ENCODE measurements at places on chromosomes 1 and 21.

DNA sequence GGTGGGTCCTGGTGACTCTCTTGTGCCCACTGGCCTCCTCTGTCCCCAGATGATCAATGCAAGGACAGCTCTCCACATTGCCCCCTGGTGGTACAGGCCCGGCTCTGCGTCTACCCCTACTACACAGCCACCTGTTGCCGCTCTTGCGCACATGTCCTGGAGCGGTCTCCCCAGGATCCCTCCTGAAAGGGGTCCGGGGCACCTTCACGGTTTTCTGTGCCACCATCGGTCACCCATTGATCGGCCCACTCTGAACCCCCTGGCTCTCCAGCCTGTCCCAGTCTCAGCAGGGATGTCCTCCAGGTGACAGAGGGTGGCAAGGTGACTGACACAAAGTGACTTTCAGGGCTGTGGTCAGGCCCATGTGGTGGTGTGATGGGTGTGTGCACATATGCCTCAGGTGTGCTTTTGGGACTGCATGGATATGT, 10.8 kb downstream of the ADAMTSL4 start:
- DNase-seq = no peak

GRCh38 chr1:69671363-69672010, 103.8 kb downstream of the LRRC7 start:
- no peak for DNase-seq

DNA sequence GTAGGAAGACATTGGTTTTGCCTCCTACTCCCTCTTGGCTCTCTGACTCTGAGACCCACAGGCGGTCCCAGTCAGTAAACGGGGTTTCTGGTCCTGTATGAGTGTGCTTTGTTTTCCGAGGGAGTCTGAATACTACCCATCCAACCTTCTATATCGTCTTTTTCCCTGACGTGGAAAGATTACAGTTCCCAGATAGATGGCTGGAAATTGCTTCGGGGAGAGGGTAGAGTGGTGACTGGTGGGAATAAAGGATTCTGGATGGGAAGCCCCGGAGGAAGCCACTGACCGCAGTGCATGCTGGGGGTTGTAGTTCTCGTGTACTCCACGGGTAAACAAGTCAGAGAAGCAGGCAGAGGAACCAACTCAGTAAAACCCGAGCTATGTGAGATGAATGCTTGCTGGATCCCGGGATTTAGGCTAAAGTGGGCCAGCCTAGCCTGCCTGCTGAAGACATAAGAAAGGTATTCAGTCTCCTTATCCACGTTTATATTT, 66.2 kb upstream of the IRF2BP2 start:
- DNase-seq = no peak

DNA sequence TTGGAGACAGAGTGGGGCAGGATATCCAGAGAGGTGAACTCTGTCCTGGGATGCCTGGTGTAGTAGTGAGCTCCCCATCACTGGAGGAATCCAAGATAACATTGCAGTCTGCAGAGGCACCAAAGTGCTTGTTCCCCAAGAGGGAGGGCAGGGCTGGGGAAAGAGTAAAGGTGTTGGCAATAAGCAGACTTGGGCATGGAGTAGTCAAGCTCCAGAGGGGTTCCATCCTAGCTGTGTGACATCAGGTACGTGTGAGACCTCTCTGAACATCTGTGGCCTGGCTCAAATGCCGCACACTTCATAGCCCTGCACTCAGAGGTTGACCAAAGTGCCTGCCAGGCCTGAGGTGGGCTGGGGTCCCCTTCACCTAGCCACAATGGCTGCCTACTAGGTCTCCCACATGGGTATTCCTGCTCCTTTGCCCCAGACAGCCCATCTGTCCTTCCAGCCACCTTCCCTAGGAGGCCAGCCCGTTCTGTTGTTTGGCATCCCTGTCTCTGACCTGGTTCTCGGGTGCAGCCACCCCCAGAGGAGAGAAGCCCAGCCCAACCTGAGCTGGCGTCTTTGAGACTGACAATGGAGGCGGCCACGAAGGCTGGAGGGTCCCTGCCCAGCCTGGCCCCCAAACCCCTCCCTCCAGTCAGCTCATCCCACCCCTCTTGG, 2.8 kb upstream of the ARF1 start:
- DNase-seq = no peak

GRCh38 chr1:213245260-213245910, 194.3 kb downstream of the RPS6KC1 start:
- no peak for DNase-seq

GRCh38 chr1:209157546-209158249, 425.8 kb upstream of the CAMK1G start:
- no peak for DNase-seq

DNA sequence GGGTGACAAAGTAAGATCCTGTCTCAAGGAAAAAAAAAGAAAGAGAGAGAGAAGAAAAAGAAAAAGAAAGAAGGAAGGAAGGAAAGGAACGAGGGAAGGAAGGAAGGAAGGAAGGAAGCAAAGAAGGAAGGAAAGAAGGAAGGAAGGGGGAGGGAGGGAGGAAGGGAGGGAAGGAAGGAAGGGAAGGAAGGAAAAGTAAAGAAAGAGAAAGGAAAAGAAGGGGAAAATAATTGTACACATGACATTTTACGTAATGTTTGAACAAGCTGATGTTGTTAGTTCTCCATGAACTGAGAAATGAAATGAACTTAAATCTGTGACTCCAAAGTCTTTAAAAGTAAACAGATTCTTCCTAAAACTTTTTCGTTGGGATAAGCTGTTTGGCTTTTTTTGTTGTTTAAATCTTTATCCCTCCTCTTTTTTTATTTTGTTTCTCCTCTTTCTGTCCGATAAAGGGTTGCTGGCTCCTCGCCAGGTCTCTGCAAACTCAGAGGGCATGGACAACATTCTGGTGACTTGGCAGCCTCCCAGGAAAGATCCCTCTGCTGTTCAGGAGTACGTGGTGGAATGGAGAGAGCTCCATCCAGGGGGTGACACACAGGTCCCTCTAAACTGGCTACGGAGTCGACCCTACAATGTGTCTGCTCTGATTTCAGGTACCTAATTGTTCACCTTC, 59.8 kb downstream of the IL12RB2 start:
- peak; percentile 30 for DNase-seq

DNA sequence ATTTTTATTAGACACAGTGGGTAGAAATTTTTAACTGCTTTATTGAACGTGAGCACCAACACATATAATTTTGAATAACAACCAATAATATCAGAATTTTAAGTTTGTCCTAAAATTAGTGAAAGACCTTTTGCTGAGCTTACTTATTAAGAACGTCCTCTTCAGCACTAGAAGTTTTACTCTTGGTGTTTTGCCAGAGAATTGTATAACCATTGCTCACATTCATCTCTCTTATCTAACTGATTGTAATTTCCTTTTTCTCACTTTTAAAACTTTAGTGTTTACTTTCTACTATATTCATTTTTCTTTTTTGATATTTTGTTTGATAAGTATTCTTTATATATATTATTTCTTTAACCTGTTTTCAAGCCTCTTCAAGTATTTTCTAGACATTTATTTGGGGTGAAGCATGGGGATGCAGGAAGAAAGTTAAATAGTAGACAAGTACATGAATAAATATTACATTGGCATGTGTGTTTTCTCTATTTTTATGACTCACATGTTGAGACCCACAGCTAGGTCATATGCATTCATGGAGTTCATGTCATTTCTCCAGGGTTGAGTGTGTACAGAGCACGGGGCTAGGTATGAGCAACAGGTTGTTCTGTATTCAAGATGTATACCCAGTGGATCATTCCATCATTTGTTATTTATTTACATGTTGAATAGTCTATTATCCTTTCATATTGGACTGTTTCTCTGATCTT, 90.6 kb downstream of the ATP6V1G3 start:
- DNase-seq = no peak

- DNase-seq = no peak
These were observed 104.2 kb upstream of the CASZ1 start for GRCh38 chr1:10900691-10901090.

DNA sequence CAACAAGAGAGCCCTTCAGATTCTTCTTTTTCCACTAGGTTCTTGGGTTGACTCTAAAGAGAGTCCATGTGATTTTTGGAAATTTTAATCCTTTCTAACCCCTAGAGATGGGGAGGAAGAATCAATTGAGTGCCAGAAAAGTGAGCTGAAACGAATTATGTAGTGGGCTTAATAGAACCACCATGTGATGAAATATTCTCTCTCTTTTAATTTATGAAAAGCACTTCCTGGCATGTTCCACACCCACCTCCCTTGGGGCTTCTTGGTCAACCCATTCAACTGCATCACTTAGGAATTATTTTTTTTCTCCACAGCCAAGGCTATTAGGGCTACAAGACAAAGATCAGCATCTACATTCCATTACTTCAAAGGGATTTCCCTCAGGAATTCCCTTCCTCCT, 79.6 kb downstream of the ZC3H11B start:
- DNase-seq = no peak

GRCh38 chr1:193431265-193431977, 245.0 kb upstream of the B3GALT2 start:
- DNase-seq = no peak

GRCh38 chr1:185541871-185542301, 192.3 kb upstream of the HMCN1 start:
- DNase-seq = no peak

GRCh38 chr1:44270686-44271628, 57.7 kb downstream of the DMAP1 start:
- no peak for DNase-seq

- peak; percentile 36 for DNase-seq
These were observed 18.3 kb upstream of the VAMP3 start for GRCh38 chr1:7752512-7753417.

DNA sequence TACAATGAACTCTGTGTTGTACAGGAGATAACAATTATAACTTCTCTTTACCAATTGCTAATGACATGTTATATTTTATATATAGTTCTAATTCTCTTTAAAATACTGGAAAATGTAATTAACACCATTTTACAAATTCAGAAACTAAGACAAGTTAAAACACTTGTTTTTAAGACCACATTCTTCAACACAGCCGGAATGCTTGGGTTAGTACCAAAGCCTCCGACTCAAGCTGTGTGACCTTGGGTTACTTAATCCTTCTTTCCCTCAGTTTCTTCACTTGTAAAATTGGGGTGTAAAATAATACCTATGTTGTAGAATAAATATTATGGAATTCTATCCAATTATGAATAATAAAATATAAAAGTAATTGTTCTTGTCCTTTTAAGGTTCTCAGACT, 378.7 kb downstream of the USH2A start:
- no peak for DNase-seq

DNA sequence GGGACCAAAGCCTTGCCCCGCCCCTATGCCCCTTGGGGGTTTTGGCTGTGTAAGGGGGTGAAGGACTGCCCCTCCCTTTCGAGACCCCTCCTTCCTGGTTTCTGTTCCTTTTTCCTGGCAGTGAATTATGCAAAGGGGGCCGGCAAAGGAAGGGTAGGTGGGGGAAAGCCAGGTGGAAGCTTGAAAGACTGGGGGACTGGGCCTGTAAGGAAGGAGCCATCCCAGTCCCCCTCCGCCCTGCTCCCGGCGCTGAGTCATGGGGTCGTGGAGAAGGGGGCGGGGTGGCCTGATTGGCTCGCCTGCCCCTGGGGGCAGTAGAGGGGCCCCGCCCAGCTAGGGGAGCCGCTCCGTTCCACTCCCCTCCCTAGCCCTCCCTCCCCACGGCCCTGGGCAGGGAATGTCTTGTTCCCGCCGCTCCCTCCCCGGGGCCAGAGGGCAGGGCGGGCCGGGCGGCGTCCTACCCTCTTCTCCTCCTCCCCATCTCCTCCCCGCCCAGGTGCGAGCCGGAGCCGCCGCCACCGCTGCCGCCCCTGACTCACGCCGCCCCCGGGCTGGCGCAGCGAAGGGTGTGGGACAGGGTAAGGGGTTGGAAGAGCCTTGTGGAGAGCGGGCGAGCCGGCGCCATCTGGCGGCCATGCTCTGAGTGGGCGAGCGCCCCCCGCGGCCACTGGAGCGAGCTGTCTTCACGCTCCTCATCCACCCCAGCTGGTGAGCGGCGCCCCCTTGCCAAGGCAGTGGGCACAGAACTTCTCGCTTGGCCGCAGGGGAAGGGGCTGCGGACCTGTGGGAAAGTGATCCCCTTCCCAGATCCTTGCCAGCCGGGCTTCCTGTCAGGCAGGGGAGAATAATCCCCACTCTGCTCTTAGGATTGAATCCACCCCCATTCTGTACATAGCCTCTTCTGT, 14.7 kb downstream of the ZBTB7B start:
- DNase-seq = peak; percentile 71

- no peak for DNase-seq
These were observed at the start of gene GLMP for GRCh38 chr1:156295391-156295947. Gene GLMP, minus strand, starts transcription at chr1:156295679. Its CDS starts 34 bp downstream, at chr1:156295645.

- no peak for DNase-seq
These were observed 30.2 kb upstream of the ATP5PO start for GRCh38 chr21:33945652-33946270.

- no peak for DNase-seq
These were observed 116.3 kb upstream of the SOD1 start for GRCh38 chr21:31543191-31543590.

DNA sequence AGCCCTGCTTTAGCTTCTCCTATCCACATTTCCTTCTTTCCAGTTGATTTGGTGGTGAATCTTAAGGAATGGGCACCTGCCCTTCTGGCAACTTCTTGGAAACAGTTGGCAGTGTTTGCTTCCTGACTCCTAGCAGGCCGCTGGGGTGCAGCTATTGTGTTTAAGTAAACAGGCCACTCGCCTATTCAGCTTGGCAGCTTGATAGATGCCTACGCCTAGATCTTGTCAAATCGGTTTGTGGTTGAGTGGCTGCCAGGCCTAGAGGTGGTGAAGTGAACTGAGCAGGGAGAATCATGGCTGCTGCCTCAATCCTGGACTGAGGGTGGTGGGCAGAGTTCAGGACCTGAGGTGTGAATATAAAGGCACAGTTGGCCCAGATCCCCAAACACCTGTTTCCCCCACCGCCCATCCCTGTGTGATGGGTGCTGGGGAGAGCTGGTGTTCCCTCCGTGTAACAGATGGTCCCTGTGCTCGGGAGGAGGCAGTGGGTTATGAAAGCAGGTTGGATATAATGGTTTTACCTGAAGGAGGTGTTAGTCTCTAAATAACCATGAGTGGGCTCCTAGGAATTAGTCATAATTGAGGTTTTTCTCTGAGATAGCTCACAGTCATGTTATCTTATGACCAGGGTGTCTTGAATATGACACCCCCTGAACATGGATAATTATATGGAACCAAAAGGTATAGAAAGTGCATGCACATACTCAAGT, 940 bp upstream of the PLA2G2C start:
- DNase-seq = no peak

DNA sequence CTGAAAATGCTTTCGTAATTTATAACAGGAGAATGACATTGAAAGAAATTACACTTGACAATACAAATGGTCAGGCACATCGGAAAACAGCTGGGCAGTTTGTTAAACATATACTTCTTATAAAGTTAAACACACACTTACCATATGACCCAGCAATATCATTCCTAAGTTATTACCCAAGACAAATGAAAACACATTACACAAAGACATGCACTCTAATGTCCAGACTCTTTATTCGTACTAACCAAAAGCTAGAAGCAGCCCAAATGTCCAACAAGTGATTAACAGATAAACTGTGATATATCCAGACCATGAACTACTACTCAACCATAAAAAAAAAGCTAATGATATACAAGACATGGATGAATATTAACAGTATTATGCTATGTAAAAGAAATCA, 8.5 kb downstream of the AKT3 start:
- no peak for DNase-seq

- peak; percentile 41 for DNase-seq
These were observed 23.0 kb downstream of the ERICH3 start for GRCh38 chr1:74650561-74650960.

All from HFF-Myc (cell line).